ENCODE measurements at places on chromosomes 1 and 21.

- ATAC-seq = no peak
Observed at GRCh38 chr1:243549108-243549507, 293.3 kb downstream of the SDCCAG8 start.

DNA sequence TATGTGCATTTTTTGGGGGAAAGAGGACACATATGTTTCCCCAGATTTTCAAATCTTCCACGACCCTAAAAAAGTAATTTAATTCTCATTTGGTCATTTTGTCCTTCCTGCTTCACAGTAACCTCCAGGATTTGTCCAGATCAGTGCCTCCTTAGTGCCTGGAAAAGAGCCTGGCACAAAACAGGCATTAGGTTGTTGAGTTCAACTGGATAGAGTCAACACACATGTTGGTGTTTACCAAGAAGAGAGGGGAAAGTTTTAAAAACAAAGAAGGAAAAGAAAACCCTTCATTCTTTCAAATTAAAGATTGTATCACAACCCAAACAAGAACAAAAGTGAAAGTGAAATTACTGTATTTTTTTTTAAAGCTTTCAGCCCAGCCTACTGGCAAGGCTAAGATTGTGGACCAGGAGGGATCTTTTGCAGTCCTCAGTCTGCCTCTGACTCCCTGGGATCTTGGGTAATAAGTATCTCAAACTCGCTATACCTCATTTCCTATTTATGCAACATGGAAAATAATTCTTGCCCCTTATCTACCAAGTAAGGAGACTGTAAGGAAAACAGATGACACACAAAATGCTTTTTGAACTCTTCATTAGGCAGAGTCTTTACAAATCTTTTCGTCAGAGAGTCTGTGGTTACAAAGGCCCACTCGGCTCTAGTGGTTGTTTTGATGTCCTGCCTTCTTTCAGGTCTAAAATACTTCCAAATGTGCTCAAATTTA, 57.8 kb downstream of the ZNF281 start:
- ATAC-seq = no peak

DNA sequence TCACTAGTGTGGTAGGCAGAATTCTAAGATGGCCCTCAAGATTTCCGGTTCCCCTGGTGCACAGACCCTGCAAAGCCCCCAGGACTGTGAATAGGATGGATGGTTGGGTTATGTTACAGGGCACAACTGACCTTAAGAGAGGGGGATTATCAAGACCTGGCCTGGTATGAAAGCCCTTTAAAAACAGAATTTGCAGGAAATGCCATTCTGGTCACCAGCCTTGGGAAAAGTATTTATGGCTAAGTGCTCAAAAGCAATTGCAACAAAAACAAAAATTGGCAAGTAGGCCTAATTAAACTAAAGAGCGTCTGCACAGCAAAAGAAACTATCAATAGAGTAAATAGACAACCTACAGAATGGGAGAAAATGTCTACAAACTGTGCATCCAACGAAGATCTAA, 144.7 kb upstream of the EDN2 start:
- ATAC-seq = no peak

GRCh38 chr1:150775276-150775675, 9.7 kb upstream of the CTSS start:
- no peak for ATAC-seq

DNA sequence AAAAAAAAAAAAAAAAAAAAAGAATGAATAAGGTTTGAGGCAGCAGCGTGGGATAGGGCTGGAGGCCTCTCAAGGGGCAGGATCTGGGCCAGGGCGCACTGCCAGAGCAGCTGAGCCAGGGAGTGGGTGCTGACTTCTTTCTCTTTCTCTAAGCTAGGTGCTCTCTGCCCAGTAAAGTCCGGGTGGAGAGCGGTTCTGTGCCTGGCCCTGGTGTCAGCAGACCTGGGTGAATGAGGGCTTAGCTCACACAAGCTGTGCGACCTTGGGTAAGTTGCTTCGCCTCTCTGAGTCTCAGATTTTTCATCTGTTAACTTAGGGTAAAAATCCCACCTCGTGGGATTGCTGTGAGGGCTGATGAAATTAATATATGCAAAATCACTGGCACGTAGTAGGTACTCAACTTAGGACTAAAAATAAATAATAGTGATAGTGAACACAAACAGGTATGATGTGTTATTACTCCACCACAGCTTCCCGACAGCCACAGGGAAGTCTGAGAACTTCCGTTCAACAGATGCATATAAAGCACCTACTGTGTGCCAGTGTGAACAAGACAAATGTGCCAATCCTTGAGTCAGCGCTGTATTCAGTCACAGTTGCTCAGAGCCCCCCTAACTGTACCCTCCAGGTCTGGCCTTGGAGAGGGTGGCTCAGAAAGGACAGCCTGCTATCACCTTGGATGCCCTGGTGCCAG, 2.0 kb upstream of the FAM131C start:
- ATAC-seq = no peak

GRCh38 chr1:227946624-227947385, 927 bp downstream of the WNT9A start:
- peak; percentile 49 for ATAC-seq

GRCh38 chr1:88191917-88192316, 492.2 kb upstream of the PKN2 start:
- ATAC-seq = no peak

DNA sequence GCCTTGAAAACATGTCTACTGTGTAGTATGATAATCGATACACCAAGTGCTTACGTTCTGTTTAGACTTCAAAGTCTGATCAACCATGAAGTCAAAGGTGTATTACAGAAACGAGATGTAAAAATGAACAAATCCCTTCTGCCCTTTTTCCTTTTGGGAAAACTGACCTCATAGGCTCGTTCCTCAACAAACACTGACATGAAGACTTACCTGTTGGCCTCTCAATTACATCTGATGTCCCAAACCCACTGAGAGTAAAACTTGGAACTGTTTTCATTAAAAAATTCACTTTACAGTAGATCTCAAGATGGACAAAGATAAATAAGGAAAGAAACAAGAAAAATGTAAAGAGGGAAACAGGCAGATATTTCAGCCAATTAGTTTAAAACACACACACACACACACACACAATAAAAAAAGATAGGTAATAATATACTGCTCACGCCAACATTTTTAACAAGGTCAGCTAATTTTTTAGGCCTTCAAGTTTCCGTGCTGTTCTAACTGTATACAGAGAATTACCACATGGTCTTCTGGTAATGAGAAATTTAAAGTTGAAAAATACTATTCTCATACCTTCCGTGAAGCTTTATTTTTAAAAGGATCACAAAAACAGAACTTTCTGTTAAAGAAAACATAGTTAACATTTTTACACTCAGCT, 2.1 kb downstream of the HMGN1 start:
- ATAC-seq = no peak

DNA sequence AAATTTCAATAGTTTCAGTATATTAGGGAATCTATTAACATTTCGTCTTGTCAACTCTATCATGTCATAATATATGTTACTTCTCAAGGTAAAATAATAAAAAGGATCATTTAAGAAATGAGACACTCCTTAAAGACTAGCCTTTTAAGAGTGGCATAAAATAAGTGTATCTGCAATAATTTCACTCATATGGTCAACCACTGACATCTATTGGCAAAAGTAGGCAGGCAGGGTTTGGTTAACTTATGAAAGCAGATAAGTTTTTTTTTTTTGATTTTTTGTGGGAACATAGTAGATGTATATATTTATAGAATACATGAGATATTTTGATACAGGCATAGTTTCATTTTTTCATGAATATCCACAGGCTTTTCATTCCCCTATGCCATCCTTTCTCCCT, 5.5 kb upstream of the RGS21 start:
- no peak for ATAC-seq

DNA sequence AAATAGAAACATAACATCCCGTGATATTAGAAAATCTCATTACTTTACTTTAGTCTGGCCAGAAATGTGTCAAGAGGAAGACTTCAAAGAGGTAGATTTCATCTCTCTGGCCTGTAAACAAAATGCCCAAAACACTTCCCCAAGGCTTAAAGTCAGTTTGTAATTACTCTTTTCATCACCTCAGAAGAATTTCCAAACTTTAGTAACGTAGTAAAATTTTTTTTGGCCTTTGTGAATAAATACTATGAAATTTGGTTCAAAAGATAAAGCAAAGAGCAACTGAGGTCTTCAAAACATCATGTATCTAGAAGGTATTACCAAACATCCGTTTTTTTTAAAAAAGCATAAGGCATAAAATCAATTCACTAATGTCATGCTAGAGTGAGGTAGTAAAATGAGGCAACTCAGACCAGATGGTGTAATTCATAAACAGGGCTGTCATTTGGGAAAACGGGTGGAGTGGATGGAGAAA, 51.4 kb downstream of the LEPR start:
- no peak for ATAC-seq

DNA sequence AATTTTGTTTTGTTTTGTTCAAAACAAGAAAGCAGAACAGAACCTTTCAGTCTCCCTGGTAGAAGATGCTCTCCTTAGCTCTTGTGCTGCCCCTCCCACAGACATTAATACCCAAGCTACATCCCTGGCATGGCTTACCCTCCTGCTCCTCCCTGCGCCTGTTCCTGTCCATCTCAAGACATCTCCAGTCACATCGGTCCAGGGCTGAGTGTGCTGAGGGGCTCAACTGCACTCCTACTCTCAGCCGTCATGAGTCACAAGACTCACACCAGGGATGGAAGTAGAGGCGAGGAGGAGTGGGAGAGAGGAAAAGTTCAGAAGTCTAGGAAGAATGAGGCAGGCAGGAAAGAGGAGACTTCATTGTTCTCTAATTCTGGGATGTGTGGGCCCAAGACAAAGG, 9.2 kb upstream of the TACSTD2 start:
- ATAC-seq = no peak

- no peak for ATAC-seq
Observed at GRCh38 chr1:41342774-41343355, 18.4 kb upstream of the FOXO6 start.

DNA sequence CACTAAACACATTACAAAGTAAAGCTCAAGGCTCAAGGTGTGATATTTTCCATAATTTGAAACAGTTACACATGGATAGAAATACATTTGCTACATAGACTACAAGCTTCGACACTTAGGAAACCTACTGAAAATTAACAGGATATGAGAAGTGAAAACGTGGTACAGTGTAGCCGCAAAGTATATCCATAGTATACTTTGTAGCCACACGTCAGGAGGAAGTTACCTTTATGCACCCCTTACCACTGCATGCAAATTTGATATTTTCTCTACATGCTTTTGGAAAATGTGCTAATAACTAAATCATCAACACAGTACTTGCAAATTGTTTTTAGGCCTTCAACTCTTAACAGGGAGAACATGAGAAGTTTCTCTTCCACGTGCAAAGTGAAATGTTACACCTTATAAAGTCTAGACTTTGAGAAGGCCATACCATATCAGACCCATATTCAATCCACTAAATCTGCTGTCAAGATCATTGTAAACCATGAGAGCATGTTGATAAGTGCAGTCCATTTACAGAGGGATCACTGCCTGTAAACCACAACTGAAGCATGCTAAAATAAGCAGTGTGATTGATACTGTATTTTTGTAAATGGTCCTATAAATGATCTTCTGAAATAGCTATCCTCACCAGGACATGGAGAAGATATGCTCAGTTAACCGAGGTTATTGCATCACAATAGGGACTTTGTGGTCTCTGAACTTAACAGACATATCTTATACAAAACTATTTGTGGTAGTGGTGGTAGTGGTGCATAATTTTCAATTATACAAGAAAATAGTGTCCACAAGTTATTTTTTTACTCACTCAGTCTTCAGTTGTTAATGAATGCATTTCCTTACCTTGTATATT, 64.7 kb downstream of the VAV3 start:
- no peak for ATAC-seq

DNA sequence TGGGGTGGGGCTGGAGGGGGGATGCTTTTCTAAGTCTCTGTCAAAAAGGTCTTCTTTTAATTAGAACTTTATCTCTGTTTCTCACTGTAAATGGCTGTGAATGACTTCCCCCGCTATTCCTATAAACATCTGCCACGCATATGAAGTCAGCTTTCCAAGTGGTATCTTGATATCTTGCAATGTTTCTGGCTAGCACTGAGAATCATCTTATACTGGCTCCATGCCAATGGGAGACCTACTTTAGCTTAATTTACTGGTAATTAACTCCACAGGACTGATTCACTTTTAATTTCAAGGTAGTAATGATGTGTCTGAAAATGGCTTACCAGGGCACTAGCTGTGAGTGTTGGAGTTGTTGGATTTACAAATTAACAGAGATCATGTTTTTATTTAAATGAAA, 4.3 kb downstream of the GPR88 start:
- ATAC-seq = no peak

GRCh38 chr1:45373573-45373972, 33.3 kb upstream of the MUTYH start:
- no peak for ATAC-seq

GRCh38 chr1:56910441-56910985, 55.3 kb downstream of the C8B start:
- no peak for ATAC-seq

GRCh38 chr1:30714536-30715090, 8.8 kb downstream of the MATN1 start:
- no peak for ATAC-seq

GRCh38 chr1:207847116-207847515, 63.8 kb downstream of the CD34 start:
- no peak for ATAC-seq

DNA sequence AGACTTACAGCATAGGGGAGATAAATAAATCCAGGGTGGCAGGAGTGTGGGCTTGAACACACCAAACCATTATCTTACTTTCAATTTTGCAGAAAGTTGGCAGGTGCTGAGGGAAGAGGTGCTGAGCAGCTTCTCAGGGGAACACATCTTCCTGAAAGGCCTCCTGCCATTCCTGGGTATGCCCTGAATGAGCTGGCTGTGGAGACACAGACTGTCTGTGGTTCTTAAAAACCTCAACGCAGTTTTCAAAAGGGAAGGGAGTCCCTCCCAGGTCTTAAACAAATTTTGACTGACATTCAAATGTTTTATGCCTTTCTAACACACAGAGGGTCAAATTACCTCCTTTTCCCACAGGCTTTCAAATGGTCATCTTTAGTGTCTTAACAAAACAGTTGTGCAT, 166.9 kb downstream of the TNFSF18 start:
- ATAC-seq = no peak

DNA sequence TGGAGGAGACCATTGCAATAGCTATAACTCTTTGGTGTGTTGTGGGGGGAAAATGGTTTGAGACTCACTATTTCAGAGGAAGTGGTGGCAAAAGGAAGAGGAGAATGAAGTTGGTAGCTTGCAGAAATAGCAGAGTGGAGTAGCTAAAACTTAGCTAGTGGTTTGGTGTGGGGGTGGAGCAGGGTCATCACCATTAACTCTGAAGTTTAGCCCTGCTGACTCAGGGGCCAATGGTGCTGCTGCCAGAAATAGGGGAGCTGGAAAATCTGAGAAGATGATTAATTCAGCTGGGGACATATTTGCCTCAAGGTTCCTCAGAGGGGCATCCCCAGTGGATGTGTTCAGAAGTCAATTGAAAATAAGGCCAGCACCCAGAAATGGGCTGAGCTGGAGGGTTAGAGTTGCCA, 65.4 kb downstream of the RUNX1 start:
- no peak for ATAC-seq
